Stimulated activated CD4-positive, alpha-beta T cell treated with anti-CD3 and anti-CD28 coated beads, Interleukin-2, amount 100 ng/mL, for 48 hours (primary cell): ENCODE measurements at places on chromosomes 4 and X.

DNA sequence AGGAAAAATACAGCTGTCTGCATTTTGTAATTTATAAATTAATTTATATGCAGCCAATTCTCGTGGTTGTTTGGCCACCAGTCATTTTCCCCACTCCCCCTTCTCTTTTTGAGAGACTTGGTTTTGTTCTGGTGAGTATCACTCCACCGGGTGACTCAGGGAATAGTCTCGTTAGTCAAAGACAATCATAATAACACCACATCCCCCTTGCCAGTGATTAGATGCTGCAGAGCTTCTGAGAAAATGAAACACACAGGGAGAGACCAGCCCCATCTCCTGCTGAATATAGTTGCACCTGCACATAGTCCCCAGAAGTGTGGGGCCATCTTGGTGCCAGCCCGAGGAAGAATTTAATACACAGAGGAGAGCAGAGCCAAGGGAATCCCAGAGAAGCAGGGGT, 8.0 kb upstream of the FNIP2 start:
- DNase-seq, result no peak

GRCh38 chrX:71217298-71217697, 5.7 kb upstream of the GJB1 start:
- no peak for DNase-seq

DNA sequence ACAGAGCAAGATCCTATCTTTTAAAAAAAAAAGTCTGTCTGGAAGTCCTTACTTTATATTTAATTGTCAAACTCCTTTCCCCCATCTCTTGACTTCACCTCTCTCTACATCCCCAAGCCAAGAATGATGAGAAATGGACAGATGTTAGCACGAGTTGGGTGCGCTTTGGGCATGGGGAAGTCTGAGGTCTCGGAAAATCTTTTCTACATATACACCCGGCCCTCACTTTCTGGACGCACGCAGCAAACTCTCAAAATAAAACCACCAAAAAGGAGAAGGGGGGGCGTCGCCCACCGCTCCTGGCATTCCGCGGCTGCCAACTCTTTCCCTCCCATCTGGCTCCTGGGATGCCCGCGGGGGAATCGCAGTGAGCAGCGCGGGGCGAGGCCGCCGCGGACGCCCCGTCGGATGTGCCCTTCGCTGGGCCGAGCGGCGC, 756 bp downstream of the IGFBP7 start:
- no peak for DNase-seq

- DNase-seq, result no peak
Measured at GRCh38 chr4:144579411-144580030, 66.4 kb upstream of the HHIP start.

DNA sequence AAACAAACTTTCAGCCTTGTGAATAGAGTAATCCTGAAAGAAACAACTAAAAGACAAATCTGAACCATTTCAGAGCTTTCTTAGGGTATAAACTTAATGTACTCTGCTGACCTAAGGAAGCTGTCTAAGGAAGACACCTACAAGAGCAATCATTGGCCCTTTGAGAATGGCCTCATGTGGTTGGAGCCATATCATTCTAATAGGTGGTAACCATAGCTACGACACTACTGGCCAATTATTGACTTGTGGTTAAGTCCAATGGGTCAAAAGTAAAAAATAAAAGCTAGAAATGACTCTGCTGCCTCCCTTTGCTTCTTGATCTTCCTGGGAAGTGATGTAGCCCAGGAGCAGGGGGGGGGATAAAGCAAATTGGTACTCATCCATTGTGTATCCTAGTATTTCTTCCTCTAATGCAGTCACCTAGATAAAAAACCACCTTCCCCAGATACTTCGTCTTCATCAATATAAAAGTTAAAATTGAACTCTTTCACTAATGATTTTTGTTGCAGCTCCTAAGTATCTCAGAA, 547.0 kb downstream of the ARAP2 start:
- DNase-seq, result no peak

DNA sequence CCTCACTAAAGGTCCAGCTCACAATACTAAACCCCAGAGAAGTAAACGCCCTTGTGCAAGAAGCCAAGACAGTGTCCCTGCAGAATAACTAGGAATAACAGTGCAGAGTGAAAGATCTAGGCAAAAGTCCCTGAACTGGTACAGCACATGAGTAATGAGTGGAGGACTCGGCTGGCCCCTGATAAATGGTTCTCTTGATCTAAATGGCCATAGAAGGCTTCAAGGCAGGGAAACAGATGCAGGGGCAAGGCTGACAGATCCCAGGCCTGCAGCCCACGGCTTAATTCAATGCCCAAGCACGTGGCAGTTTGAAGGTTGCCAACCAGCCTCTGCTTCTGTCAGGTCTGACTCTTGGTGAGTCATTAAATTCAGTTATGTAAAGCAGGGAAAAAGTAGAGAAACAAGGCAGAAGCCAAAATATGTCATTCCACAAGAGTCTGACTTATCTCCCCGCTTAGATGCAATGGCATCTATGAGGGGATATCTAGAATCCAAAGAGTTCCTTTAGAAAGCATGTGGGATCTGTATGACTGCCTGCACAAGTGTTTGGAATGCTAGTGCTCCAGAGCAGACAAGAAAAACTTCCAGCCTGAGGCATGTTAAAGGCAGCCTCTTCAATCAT, 121.3 kb downstream of the PRDM5 start:
- no peak for DNase-seq
